CD4-positive, alpha-beta T cell treated with Interleukin-6 for 4 hours (primary cell): ENCODE measurements at places on chromosomes 12 and 14.

GRCh38 chr12:64840119-64840518 lies 15.7 kb downstream of the TBC1D30 start:
- DNase-seq, result no peak

DNA sequence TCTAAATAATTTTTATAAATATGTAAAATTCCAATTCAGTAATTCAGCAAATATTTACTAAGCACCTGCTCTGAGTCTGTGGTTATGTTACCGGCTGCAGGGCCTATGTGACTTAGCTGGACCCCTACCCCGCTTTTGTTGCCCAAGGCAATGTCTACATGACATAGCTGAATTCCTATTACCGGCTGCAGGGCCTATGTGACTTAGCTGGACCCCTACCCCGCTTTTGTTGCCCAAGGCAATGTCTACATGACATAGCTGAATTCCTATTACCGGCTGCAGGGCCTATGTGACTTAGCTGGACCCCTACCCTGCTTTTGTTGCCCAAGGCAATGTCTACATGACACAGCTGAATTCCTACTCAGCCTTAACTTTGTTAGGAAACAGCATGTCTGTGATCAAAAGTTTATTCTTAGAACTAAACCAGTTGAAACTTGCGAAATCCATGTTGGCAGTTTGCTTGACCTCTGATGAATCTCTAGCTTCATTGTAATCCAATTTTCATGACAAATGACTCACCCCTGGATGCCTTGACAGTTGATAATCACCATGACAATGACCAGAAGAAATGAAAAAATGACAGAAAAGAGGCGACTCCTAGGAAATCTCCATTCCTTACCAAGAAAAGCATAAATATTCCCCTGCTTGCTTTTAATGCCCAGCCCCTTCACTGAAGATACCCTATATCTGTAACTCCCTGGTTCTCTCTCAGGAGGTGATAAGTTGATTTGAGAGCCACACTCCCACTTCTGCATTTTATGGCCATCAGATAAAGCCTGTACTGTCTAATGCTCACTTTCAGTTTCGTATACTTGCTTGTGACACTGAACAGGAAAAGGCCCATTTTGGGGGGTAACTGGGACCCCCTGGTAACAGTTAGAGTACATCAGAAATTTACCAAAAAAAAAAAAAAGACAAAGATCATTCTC lies 148.4 kb upstream of the SYT10 start:
- DNase-seq, result no peak

DNA sequence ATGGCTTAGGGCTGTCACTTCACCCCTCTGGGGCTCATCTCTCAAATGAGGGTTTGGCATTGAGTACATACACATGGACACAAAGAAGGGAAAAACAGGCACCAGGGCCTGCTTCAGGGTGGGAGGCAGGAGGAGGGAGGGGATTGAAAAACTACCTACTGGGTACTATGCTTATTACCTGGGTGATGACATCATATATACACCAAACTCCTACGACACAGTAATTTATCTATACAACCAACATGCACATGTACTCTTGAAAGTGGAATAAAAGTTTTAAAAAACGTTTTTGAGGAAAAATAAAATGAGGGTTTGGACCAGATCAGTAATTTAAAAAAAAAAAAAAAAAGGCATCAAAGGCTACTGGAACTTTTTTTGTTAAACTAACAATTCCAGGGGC lies 3.6 kb upstream of the TC2N start:
- no peak for DNase-seq

- DNase-seq, result no peak
Observed at GRCh38 chr12:115726691-115727090, 550.8 kb downstream of the MED13L start.

- no peak for DNase-seq
Observed at GRCh38 chr14:66361013-66361412, 125.2 kb upstream of the CCDC196 start.

DNA sequence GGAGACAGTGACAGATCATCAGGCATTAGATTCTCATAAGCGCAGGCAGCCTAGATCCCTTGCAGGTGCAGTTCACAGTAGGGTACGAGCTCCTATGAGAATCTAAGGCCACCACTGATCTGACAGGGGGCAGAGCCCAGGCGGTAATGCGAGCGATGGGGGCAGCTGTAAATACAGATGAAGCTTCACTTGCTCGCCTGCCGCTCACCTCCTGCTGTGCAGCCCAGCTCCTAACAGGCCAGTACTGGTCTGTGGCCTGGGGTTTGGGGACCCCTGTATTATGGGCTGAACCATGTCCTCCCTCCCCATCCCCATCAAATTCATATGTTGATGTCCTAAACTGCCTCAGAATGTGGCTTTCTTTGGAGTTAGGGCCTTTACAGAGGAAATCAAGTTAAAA lies 63.2 kb downstream of the NOS1 start:
- no peak for DNase-seq

DNA sequence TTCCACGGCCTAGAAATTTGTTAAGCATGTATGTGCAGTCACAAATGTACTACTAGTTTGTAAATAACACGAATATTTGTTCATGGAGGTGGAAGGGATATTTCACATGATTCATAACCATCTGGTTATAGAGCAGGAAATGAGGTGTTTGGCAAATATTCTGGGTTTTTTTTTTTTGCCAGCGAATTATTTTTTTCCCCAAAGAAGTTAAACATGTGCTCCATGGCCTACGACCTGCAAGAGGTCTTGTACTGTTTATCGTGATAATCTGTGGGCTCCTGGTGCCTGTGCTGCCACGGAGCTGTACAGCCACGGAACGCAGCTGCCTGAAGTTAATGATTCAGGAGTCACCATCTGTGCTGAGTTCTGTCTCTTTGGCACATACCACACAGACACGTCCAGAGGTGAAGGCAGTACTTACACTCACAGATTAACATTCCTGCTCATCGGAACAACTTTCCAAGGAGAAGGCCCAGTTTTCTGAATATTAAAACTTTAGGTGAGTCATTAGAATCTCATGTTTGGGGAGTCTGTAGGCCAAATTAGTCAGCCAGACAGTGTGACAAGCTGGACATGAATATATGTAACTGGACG lies 156.3 kb downstream of the TMX1 start:
- no peak for DNase-seq

GRCh38 chr14:54691525-54692283 lies 124.8 kb downstream of the SAMD4A start:
- DNase-seq, result peak; percentile 60

DNA sequence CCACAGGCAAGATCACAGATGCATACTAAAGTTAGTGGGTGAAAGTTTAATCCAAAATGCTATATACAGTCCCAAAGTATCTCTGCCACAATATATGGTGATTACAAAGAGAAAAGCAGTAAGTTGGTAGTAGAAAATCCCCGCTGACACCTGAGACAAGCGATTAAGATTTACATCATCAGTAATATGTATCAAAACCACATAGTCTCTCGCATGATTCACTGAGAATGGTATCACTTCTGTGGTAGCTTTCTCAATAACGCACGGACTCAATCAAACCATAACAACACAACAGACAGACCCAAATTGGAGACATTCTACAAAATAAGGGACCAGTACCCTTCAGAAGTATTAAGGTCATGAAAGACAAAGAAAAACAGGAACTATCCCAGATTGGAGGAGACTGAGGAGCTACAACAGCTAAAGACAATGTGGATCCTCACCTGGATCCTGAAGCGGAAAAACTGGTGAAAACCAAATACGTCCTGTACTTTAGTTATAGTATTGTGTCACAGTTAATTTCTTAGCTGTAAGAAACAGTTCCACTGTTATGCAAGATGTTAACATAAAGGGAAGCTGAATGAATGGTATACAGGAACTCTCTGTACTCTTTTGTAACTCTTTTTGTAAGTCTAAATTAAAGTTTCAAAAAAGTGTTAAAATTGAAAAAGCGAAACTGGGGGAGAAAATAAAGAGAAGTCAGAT lies 51.0 kb downstream of the SPTLC2 start:
- no peak for DNase-seq

GRCh38 chr14:61543946-61544345 lies 151.4 kb upstream of the HIF1A start:
- no peak for DNase-seq

GRCh38 chr12:32535288-32535999 lies 136.1 kb downstream of the FGD4 start:
- no peak for DNase-seq

GRCh38 chr12:46167412-46167811 lies 101.4 kb downstream of the SLC38A1 start:
- DNase-seq, result no peak

GRCh38 chr12:63814146-63814772 lies 30.2 kb upstream of the SRGAP1 start:
- DNase-seq, result no peak

DNA sequence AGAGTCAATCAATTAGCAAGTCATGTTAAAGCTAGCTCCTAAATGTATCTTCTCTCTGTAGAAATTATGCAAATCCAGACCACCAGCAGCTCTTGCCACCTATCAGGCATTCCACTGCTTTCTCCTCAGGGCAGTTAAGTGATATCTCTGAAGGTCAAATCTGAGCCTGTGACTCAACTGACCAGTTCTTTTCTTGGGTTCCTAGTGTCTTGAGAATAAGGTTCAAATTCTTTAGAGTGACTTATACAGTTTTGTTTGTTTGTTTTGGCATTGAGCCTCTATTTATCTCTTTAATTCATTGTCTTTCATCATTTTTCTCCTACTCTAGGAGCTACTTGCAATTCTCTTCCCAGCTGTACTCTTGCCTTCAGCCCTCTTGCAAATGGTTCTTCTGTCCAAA lies 2.5 kb upstream of the LRIG3 start:
- no peak for DNase-seq

DNA sequence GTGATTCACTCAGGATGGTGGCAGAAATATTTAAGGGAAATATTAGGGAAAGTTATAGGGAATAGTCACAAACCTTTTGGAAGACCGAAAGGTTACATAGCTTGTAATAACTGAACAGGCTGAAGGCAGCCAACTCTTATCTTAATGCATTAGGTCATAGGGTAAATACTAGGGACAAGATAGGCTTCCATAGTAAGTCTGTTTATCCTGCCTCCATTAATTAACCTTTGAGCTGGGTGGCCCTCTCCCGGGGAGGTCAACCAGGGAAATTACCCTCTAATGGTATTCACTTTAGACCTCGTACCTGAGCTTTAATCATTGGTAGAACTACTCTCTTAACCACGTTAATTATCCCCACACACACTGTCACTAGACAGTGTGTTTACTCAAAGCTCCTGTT lies 981.8 kb downstream of the SLC16A7 start:
- DNase-seq, result no peak

GRCh38 chr12:32777691-32778175 lies 22.0 kb upstream of the YARS2 start:
- DNase-seq, result no peak

- DNase-seq, result no peak
Observed at GRCh38 chr14:23402296-23403138, 5.6 kb downstream of the MYH6 start.

DNA sequence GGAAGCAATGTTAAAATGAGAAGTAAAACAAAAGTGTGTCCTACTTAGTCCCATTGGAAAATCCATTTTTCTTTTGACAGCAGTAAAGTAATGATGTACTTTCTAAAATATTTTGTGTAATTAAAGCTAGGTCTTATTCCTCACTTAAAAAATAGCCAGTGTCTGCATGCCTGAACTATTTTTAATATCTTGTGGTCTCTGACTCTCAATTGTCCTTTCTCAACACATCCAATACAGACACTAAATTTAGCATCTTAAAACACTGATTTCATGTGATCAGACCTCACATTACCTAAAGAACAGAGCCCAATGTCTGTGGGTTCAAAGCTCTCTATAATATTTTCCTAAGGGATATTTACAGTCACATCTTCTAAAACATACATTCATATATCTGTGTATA lies 108.0 kb downstream of the DERA start:
- no peak for DNase-seq

DNA sequence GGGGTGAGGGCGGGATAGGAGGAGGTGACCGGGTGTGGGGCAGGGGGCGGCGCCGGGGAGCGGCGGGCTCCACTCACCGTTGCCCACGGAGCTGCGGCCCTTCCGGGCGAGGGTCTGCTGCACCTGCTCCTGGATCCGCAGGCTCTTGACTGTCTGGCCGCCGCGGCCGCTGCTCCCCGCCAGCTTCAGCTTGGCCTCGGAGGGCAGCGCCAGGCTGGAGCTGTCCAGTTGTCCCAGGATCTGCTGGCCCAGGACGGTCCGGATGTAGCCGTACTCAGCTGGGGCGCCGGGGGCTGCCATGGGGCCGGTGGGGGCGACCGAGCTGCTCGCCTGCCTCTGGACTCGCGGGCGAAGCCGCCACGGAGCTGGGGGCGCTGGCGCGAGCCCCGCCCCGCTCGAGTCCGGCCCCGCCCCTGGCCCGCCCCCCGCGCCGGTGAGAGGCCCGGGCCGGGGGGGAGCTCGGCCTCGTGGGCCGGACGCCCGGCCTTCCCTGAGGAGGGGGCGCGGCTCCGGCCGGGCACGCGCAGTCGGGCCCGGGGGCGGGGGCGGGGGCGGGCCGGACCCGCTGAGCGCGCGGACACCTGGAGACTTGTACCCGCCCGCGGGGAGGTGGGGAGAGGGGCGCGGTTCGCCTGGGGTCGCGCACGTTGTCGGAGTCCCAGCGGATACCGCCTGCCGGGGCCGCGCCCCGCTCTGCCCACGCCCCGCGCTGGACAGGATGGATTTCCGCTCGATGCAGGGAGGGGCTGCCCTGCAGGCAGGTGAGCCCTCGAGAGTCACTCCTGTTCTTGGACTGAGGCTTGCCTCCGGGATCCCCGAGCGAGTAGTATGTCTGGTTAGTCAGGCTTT lies at the start of gene PKP2:
Gene PKP2, minus strand, starts transcription at position 346 of the 849 bp plus-strand sequence. Its CDS starts 46 bp downstream, at position 300.
- peak; percentile 17 for DNase-seq

DNA sequence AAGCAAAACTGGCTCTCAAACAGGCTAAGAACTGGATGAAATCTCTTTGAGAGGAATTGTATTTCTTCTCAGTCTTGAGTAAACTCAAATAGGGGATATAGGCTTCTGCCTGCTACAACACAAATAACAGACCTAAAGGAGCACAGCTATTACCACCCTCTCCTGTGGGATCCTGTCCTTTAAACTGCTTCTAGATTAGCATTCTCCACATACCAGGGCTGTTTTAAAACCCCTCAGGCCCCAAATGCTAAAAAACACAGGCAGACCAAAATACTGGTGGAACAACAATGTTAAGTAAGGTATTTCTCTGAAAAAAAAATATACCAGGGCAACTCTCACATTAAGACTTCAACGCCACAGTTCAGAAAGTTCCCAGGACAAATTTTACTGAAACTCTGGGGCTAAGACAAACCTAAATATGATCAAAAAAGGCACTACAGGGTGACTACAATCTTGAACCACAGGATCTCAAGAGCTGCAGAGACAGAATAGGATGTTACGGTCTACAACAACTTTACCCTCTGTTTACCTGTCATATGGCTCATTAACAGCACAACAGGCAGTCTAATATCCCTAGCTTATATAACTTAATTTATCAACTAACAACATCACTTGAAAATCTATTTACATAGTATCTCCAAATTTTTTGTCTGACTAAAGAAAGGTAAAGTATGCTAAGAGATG lies 7.2 kb downstream of the CPNE8 start:
- no peak for DNase-seq

- DNase-seq, result no peak
Observed at GRCh38 chr12:47991106-47992061, 12.9 kb downstream of the COL2A1 start.

GRCh38 chr14:30883508-30884294 lies 9.3 kb downstream of the COCH start:
- no peak for DNase-seq
